Heart left ventricle (tissue), 16 donors: ENCODE measurements at places on chromosomes 4 and X. TPM values are rescaled to one million over a fixed set of nuclear protein-coding genes. Genes with fewer than 3 reads are reported as not detected.

ADH7 gene
- total RNA-seq, result not detected

SHROOM2 gene
- total RNA-seq, result 1.1 TPM

TASL gene
- total RNA-seq, result 0.25 TPM

PAGE4 gene
- total RNA-seq, result not detected

GRCh38 chrX:151398346-151398745 lies 1.3 kb downstream of the VMA21 start:
- H3K36me3 ChIP-seq, result no peaks in the 10 kb centered on the region
- no peak for DNase-seq
- no peak overlapping the region for H3K4me3 ChIP-seq

GRCh38 chrX:68833855-68834331 lies 5.1 kb downstream of the EFNB1 start:
- peaks cover 2% of the 10 kb centered on the region for H3K36me3 ChIP-seq
- H3K4me3 ChIP-seq, result no peak overlapping the region
- no peak overlapping the region for H3K27ac ChIP-seq
- no peaks in the 10 kb centered on the region for H3K4me1 ChIP-seq
- DNase-seq, result peak; percentile 11

GRCh38 chr4:140876615-140877364 lies 120.6 kb upstream of the TBC1D9 start:
- H3K36me3 ChIP-seq, result no peaks in the 10 kb centered on the region
- no peak overlapping the region for H3K27ac ChIP-seq
- no peak overlapping the region for H3K4me3 ChIP-seq

- no peak overlapping the region for H3K27ac ChIP-seq
- no peaks in the 10 kb centered on the region for H3K27me3 ChIP-seq
- peaks cover 13% of the 10 kb centered on the region for H3K36me3 ChIP-seq
- H3K4me1 ChIP-seq, result peaks cover 5% of the 10 kb centered on the region
- no peak for DNase-seq
- no peak overlapping the region for H3K4me3 ChIP-seq
These were observed 56.2 kb downstream of the CLDN22 start for GRCh38 chr4:183263787-183264386.

DNA sequence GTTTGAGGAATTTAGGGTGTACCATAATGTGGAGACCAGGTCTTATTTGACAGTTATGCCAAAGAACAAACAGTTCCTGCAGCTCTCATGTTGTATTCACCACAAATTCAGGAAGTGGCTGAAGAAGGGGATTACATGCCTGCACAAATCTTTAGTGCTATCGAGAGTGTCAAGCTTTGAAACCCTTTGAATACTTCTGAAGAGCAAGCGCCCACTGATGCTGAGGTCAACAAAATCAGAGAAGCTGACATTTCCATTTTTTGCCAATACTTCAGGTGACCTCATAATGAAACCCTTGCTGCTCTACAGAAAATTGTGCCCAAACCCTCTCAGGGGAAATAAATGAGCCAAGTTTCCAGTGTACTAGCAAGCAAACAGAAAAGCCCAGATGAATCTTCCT lies 28.4 kb downstream of the PAK3 start:
- H3K27ac ChIP-seq, result no peak overlapping the region
- H3K27me3 ChIP-seq, result no peaks in the 10 kb centered on the region
- H3K4me1 ChIP-seq, result no peaks in the 10 kb centered on the region
